ENCODE measurements at places on chromosomes 2 and 18.
A peak's percentile ranks its signal among the peaks of the same experiment; 100 is the strongest.

DNA sequence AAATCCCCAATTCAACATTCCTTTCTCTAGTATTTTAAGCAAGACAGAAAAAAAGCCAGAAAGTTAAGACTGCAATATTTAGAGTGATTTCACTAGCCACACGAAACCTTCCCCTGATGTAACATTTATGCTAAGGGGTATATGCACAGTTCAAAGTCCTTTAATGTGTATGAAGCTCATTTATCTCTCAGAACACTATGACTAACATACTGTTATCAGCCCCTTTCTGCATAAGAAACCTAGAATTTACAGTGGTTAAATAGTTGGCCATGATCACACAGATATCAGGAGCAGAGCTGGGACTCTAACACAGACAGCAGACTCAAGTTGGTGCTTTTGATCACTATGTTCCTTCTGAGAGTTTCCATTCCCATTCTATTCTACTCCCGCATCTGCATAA is 185.5 kb downstream of the CDH2 start:
- DNase-seq: no peak

DNA sequence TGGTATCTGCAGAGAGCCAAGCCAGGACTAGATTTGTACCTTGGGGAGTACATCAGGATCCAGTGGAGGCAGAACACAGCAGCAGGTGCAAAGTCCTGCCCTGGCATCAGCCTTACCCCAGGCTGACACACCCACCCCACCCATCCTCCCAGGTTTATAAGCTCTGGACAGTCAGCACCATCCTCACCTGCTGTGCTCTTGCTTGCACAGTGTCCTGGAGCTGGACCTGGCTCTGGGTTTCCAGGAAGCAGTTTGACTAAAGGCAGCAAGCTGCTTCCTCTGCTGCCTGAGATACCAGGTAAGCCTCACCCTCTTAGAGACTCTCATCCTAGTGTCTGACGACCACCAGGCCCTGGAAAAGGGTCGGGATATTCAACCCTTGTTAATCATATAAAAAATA is at the start of gene SULT1C3:
Gene SULT1C3, plus strand, starts transcription at position 183 of the 400 bp plus-strand sequence. CDS start 7,227 bp downstream, outside the sequence.
- DNase-seq: no peak

DNA sequence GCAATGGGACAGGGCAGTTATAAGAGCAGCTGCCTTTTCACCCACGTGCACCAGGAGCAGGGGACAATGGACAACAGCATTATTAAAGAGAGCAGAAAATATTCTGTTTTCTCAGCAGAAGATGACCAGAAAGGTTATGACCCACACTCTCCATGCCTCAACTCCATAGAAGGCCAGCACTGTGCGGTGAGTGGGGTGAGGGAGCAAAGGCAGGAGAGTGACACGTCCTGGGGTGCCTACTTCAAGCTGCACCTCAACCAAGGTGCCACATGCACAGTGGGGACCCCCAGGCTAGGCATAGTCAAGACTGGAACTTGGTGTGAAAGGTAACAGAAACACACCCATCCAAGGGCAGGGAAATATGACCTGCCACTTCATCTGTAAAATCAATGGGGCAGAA is 50.4 kb downstream of the POLR1A start:
- no peak for DNase-seq

DNA sequence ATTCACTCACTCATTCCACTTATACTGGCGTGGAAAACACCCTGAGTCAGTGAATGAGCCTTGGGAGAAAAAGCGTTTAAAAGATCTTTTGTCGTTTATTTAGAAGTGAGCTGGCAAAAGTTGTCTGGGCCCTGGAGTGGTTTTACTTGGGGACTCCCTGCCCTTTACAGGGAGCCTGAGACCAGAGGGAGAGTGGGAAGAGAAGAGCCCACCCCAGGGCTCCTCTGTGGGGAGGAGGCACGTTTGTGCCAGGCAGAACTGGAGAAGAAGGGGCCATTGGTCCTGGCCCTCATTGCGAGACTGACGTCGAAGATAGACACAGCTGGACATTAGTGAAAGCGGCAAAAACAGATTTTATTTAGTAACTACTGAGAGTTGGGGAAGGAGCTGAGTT is 25.7 kb downstream of the DCDC2C start:
- no peak for DNase-seq

- DNase-seq: no peak
Measured at GRCh38 chr2:239559417-239560261, 158.8 kb upstream of the HDAC4 start.

GRCh38 chr2:47344890-47345589 is 57.9 kb upstream of the MSH2 start:
- no peak for DNase-seq

- no peak for DNase-seq
Measured at GRCh38 chr2:96903815-96904214, 33.9 kb upstream of the SEMA4C start.

- DNase-seq: no peak
Measured at GRCh38 chr2:182291296-182291695, 135.5 kb downstream of the PDE1A start.

DNA sequence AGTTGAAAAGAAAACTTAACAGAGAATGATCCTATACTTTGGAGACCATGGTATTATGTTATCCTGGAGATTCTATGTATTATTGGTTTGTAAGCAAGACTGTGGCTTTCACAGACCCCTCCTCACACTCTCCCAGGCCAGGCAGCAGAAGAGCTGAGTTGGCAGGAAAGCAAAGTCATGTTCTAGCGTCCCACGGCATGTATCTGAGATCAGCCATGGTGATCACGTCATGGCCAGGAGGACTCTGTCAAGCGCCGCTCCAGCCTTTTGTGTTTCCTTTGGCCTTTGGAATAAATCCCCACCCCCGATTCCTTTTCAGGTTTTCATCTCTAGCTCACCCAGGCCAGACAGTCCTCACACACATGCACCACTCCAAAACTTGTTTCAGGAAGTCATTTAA is 39.1 kb downstream of the LRRC30 start:
- DNase-seq: no peak

GRCh38 chr18:27950648-27951228 is 226.2 kb downstream of the CDH2 start:
- DNase-seq: no peak

DNA sequence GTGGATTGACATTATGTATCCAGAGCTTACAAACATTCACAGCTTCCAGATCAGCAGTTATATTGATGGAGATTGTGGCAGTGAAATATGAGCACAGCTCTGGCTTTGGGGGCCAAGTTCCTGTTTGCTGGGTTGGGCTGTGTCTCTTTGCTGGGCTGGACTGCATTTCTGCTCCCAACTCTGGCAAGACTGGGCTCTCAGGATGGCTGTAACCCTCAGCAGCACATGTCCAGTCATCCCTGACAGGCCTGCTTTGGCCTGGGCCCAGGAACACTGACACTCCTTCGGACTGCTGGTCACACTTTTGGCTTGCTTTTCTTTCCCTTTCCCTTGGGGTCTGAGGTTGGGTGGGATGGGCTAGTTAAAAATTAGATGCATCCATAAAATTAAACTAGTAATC is 17.9 kb upstream of the VPS4B start:
- no peak for DNase-seq

GRCh38 chr2:239943991-239944631 is 81.0 kb downstream of the NDUFA10 start:
- no peak for DNase-seq

GRCh38 chr2:145691659-145692058 is 1171.7 kb upstream of the ZEB2 start:
- peak; percentile 8 for DNase-seq

GRCh38 chr2:236790963-236791362 is 221.3 kb downstream of the ACKR3 start:
- no peak for DNase-seq

DNA sequence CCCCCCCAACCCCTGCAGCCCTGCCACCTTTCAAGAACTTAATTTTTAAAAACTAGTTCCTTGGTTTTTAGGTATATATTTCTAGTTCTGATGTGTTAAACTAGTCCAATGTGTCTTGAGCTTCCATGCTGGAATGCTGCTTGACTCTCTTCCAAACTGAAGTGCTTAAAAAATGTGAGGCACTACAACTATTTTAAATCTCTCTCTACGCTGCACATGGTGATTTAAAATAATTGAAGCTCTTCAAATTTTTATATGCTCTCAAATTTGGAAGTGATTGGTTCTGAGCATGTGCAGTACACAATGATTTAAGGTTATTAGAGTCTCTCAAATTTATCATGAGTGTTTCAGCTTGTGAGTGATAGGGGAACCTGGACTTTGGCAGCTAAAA is 192.6 kb upstream of the ZEB2 start:
- no peak for DNase-seq

DNA sequence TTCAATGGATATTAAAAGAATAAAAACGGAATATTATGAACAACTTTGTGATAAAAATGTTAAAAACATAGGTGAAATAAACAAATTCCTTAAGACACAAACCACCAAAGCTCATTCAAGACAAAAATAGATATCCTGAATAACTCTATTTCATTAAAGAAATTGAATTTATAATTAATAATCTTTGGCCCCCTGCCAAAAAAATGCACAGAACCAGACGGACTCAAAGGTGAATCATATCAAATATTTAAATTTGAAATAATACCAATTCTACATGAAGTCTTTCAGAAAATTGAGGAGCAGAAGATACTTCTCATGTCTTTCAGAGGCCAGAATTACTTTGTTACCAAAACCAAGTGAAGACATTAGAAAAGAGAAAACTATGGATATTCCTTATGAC is 128.3 kb upstream of the KLHL29 start:
- DNase-seq: no peak

DNA sequence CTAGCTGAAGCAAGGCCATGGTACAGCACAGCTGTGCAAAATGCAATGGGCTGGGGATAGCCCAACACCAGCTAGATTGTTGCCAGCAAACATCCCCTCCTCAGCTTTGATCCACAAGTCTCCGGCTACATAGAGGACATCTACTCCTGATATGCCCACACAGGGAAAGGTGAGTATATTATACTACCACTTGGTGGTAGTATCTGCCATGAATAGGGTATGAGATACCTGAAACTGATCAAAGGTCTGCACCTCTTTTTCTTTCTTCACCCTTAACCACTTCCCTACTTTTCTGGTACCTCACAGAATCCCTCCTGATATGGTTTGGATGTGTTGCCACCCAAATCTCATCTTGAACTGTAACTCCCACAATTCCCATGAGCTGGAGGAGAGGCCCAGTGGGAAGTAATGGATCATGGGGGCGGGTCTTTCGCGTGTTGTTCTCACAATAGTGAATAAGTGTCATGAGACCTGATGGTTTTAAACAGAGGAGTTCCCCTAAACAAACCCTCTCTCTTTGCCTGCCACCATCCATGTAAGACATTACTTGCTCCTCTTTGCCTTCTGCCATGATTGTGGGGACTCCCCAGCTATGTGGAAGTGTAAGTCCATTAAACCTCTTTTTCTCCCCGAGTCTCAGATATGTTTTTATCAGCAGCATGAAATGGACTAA is 279.6 kb downstream of the TXNL1 start:
- no peak for DNase-seq

Data from germinal center (tissue), 1 donor.